ENCODE measurements at places on chromosomes 1 and 21. TPM values are rescaled to one million over a fixed set of nuclear protein-coding genes. Genes with fewer than 3 reads are reported as not detected.

The BNIPL gene
- 0.10 TPM for total RNA-seq

The ADAMTSL4 gene
- 1.2 TPM for total RNA-seq

The SUSD4 gene
- total RNA-seq = 2.2 TPM

The MYBPHL gene
- total RNA-seq = not detected

The GIPC2 gene
- 1.0 TPM for total RNA-seq

All from M059J (cell line).